Left colon (tissue), 2 donors: ENCODE measurements at places on chromosomes 6 and 20.
A peak's percentile ranks its signal among the peaks of the same experiment; 100 is the strongest.

DNA sequence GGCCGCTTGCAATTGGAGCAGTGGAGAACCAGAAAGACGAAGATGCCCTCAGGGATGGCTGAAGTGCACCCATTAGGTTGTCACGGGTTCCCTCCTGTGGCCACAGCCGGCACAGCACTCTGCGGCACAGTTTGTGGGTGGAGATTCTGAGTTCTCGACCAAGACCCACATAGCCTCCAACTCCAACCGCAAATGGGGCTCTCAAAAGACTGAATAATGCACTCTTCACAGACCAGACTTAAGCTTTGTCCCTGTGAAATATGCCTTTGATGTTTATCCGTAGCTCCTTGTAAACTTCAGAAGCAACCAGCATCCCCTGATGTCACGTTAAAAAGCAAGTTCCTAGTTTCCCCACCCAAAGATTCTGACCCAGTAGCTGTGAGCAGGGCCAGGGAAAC lies 934 bp upstream of the CST9 start:
- DNase-seq = peak; percentile 60

DNA sequence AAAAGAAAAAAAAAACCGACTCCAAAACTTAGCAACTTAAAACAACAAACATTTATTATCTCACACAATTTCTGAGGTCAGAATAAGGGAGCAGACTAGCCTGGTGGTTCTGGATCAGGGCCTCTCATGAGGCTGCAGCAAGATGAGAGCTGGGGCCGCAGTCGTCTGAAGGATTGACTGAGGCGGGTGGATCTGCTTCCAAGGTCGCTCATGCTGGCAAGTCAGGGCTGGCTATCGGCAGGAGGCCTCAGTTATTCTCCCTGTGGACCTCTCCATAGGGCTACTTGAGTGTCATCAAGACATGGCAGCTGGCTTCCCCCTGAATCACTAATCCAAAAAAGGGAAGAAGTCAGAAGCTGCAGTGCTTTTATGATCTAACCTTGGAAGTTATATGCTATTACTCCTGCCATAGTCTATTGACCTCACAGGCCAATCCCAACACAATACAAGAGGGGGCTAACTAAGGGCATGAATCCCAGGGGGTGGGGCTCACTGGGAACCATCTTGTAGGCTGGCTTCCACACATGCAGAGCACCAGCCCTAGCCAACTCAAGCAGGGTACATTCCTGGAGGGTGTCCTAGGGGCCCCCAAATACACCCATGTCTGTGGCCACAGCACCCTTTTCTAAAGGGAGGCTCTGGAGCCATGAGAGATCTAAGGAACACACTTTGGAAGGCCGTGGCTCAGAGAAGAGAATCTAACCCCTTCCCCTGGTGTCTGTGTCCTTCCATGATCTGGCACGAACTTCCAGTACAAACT lies 11.3 kb downstream of the EBF4 start:
- DNase-seq = no peak

DNA sequence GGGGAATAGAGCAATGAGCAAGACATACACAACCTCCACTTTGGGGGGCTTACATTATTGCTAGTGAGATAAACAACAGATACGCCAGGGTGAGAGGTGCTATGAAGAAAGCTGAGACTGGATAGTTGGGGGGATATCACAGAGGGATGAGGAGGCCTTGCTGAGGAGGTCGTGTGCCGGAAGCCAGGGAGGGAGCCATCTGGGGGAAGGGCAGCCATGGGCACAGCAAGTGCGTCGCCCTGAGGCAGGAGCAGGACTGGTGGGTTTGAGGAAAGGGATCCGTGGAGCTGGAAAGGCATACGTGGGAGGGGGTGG lies 12.2 kb upstream of the BAK1 start:
- no peak for DNase-seq

- DNase-seq = no peak
Measured at GRCh38 chr20:42886046-42886445, 303.7 kb downstream of the PTPRT start.

DNA sequence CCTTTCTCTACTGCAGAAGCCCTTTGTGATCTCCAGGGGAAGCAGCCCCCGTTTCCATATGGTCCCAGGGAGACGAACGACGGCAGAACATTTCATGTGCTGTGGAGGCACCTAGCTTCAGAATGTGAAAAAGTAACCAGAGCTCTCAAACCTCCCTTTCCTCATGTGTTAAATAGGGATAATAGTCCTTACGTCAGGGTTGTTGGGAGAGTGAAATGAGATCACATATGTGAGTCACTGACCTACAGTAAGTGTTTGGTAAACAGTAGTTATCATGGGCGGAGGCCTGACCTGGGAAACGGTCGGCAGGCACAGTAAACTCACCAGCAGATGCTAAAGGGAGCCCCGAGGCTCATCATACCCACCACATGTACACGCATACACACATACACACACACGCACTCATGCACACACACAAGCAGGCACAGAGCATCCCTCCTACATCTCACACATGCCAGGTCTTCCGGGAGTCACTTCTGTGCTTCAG lies 89.7 kb downstream of the LY86 start:
- DNase-seq = peak; percentile 61

DNA sequence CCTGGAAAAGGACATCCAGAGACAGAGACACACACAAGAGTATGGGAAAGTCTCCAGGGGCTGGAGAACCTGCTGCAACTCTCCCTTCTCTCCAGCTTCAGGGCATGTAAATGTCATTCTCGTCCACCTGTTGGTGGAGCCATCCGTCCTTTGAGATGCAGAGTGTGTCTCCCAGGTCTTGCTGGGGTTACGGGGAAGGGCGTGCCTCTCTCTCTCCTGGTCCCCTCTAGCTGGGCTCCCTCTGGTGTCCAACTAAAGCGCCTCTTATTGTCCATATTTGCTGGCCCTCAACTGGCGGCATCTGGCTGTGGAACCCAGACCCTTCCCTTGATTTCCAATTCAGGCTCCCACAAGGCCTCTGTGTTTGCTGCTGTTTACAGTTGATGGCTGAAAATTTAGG lies 244.1 kb downstream of the BMP7 start:
- DNase-seq = no peak

DNA sequence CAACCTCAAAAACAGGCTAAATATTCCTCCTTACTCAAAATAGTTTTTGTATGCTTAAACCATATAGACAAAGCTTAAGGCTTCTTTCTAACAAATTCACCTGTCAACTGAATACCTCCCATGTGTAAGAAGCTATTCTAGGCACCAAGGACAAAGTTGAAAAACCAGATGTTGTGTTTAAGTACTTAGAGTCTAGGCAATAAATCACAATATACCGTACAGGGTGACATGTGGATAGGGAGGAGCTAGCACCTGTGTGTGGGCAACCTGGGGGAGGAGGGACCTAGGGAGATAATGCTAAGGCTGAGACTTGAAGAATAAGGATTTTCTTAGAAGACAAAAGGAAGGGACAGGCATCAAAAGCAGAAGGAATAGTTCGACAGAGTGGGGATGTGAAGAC lies 123.5 kb downstream of the LMBRD1 start:
- DNase-seq = no peak

- no peak for DNase-seq
Measured at GRCh38 chr6:122709922-122710512, 69.5 kb upstream of the FABP7 start.

DNA sequence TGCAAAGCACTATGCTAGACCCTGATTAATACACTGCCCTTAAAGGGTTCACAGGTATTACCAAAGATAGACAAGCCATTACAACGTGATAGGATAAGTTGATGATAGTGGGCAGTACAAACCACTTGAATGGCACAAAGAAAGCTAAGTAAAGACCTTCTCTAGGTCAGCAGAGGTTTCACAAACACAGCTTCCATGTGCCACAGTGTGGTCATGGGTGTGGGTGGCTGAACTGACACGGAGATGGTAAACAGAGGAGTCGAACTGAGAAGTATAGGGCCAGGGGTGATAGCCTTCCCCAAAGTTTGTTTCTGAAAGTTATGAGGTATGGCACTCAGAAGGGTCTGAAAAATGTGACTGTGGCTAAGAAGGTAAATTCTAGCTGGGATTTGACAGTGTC lies 4.3 kb downstream of the ZBTB9 start:
- DNase-seq = no peak

DNA sequence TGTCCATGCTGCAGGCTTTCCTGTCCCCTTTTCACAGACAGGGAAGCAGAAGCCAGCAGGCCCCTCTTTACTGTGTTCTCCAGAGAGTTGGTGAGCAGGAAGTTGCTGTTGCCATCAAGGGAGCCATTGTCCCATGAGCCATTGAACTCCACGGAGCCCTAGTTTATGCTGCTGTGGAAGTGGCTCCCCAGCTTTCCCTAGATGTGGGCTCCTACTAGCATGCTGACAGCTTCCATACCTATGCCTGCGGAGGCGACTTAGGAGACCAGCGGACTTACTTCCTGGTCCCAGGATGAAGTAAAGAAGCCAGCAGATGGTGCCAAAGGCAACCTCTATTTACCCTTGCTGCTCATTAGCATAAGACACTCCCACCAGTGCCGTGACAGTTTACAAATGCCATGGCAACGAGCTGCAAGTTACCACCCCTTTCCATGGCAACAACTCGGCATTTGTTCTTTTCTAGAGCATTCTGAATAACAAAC lies 30.8 kb upstream of the FKBP1A start:
- DNase-seq = peak; percentile 77

- DNase-seq = no peak
Measured at GRCh38 chr6:167846997-167847606, 20.4 kb downstream of the AFDN start.

GRCh38 chr20:57714409-57715267 lies 4.8 kb upstream of the PMEPA1 start:
- DNase-seq = no peak

DNA sequence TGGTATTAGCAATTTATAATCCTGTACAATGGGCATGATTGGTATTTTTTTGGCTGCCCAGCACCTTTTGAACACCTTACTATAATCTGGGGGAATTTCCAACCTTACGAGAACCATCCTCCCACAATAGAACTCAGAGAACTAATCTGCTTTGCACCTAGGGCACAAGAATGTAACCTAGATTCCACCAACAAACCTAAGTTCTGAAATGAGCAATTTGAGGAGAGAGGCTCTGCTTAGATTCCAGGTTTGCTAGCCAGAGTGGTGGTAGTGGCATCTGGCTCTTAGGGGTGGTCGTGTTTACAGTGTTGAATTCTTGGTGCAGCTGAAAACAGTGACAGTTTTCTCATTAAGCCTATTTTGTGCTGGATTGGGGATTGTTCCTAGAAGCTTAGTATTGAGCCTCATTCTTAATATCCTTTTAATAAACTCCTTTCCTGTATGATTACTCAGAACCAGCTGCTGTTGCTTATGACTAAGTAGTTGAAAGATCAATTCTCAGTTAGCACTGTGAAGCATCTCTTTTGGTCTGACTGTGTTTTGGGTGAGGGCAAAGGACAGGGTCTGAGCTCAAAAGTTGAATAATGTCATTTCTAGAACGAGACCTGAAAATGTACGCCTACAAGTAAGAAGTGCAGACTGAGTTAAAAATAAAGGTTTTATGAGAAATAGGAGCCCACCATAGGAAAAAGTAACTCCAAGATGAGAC lies 385.6 kb downstream of the CDKAL1 start:
- DNase-seq = no peak
